CD4-positive, alpha-beta T cell treated with Interleukin-1 beta for 1 hour (primary cell): ENCODE measurements at places on chromosomes 7 and 10.

DNA sequence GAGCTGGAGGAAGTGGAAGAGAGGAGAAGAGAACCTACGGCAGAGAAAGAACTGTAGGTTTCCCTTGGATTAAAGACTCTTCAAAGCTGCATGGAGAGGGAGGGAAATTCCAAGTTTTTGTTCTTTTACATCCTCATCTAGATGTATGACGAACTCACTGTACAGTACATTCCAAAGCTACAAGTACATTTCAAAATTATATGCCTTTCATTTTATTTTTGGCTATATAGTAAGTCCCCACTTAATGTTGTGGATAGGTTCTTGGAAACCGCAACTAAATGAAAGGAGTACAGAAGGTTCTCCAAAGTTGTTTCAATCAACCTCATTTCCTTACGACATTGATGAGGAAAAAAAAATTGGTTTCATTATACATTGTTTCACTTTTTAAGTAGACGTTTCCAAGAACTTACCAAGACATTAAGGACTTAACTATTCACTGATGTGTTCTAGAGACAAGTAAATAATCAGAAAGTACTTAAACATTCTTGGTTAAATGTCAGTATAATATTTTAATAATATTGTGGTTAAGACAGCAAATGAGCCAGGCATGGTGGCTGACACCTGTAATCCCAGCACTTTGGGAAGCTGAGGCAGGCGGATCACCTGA is 16.1 kb upstream of the JMJD1C start:
- DNase-seq = no peak

- DNase-seq = no peak
Observed at GRCh38 chr10:30229536-30229935, 119.5 kb downstream of the MTPAP start.

GRCh38 chr7:30989824-30990672 is 26.3 kb downstream of the GHRHR start:
- DNase-seq = no peak

DNA sequence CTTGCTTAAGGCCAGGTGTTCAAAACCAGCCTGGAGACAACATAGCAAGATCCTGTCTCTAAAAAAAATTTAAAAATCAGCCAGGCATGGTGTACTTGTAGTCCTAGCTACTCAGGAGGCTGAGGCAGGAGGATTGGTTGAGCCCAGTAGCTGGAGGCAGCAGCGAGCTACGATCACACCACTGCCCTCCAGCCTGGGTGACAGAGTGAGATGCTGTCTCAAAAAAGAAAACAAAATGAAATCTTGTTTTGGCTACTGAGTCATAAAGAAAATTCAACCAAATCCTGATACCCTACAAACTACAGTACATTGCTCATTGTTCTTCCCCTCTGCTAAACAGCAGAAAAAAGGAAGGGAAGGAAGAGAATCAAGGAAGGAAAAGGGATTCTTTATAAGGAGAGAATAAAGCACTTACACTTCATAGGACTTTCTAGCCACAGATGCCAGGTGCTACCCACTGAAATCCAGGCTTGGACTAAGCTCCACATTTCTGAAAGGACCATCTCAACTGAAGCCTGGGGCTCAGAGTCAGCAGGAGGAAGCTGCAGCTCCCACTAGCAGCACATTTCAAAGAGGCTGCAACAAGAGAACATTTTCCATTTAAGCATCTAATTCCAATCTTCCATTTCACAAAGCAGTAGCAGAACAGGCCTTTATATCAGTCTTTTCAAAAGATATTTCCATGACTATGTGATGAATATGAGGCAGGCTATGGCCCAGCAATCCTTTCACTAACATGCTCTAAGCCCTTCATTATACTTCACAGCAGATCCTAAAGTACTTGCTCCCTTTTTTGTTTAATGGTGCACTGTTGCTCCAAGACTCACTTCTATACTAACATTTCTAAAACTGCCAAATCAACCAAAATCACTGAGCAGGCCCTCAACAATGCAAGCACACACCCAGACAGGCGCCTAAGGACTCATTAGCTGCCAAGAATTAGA is 13.5 kb downstream of the TNPO3 start:
- no peak for DNase-seq

GRCh38 chr7:69880840-69881239 is 282.6 kb downstream of the AUTS2 start:
- DNase-seq = no peak

DNA sequence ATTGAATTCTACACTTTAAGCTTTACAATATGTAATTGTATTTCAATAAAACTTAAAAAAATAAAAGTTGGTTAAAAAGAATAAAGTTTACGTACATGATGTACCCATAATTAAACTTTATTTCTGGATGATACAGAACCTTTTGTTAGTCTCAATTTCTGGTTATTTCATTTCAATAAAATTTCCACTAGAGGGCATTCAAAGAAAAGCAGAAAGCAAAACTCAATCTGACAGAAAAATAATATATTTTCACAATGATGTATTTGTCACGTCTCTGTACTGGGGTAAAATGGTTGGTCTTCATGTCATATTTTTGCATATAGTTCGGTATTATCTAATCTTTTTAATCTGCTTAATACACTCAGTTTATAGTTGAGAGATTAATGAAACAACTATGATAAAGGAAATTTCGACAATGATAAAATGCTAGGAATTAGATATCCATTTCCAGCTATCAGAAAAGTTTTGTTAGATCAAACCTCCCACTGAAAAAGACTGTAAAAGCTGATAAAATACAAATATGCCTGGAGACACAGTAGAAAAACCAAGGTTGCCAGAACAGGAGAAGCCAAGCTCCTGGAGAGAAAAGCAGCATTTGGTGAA is 27.4 kb downstream of the ASZ1 start:
- no peak for DNase-seq

- no peak for DNase-seq
Observed at GRCh38 chr7:79862447-79863210, 272.0 kb upstream of the GNAI1 start.

- no peak for DNase-seq
Observed at GRCh38 chr10:124739119-124739921, 4.9 kb downstream of the FAM53B start.

DNA sequence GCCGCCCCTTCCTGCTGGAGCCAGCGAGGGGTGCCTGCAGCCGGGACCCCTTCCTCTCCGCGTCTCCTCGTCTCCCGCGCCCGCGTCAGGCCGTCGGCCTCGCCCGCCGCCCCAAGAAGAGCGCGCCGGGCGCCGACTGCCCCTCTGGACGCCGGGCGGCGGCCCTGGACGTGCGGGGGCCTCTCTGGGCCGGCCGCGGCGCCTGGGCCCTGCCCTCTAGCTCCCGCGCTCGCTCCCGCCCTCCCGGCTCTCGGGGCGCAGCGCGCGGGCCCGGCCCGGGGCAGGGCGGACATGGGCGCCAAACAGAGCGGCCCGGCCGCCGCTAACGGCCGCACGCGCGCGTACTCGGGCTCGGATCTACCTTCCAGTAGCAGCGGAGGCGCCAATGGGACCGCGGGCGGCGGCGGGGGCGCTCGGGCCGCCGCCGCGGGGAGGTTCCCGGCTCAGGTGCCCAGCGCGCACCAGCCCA is 704 bp downstream of the ZNRF2 start:
- peak; percentile 37 for DNase-seq
